ENCODE measurements at places on chromosomes 1 and 21.

- no peak for DNase-seq
These were observed 209.8 kb downstream of the TPR start for GRCh38 chr1:186165303-186165702.

DNA sequence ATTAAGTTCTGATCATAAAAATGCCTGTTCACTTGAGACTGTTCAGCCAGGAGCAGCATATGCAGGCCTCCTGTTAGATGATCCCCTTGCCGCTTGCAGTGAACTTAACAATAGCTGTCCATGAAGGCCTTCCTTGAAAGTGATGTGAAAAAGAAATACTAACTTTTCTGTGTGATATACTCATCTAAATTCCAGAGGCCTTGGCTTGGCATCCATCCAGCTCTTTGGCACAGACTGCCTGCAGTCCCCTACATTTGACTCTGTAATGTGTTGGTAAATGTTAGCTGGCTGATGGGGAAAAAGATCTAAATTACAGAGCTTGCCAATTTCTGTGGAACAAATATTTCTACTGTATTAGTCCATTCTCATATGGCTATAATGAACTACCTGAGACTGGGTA is 73.7 kb downstream of the KCNK2 start:
- no peak for DNase-seq

DNA sequence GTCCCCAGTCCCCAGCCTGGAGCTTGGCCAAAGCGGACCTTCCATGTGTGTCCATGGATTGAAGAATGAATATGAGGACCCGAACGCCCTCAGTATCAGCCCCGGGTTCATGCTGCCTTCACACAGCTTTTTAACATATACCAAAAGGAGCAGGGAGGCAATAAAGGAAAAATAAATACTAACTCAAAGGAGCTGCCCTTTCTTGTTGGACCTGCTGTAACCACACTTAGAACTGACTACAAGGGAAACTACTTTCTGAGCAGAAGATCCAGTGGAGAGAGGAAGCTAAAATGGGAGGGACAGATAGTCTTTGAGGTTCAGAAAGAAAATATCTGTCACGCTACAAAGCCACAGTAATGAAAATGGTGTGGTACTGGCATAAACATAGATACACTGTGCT is 48.6 kb downstream of the CNN3 start:
- DNase-seq: no peak

GRCh38 chr21:15751037-15751436 is 21.3 kb downstream of the USP25 start:
- DNase-seq: no peak

GRCh38 chr1:118151312-118151937 is 33.6 kb downstream of the SPAG17 start:
- peak; percentile 72 for DNase-seq

DNA sequence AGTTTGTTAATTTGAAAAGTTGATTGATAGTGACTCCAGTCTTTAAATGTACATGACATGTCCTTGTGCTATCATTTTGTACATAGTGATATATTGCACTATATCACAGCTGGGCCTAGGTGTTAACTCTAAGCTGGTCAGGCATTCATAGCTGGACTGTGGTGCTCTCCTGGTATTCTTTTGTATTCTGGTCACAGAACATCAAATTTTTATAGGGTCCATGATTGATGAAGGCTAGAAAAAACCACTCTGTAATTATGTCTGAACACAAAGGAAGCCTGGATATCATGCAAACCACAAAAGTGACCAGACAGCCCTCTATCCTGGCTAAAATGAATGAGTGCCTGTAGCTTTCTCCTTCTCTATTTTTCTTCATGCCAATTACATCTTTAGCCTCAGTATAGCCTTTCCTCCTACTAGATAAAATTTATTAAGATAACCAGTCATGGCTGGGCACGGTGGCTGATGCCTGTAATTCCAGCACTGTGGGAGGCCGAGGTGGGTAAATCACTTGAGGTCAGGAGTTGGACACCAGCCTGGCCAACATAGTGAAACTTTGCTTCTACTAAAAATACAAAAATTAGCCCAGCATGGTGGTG is 134.9 kb upstream of the B3GALT2 start:
- DNase-seq: no peak

- DNase-seq: no peak
These were observed 234.1 kb downstream of the ADGRL2 start for GRCh38 chr1:82034812-82035211.

DNA sequence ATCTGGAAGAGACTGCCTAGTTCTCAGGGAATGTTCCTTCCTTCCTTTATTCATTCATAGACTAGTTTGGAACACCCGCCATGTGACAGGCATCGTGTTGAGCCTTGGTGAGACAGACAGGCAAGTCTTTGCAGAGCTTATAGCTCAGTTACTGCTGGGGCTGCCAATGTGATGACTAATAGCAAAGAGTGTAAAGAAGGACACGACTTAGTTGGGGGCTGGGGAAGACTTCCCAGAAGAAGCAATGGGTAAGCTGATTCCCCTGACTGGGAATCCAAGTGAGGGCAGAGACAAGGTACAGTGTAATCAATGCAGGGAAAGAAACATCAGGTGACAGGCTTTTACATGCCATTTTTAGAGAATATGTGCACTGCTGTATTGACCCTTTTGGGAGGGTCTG is 51.2 kb downstream of the TENT5C start:
- DNase-seq: no peak

GRCh38 chr1:209767096-209767495 is 11.2 kb downstream of the TRAF3IP3 start:
- no peak for DNase-seq

DNA sequence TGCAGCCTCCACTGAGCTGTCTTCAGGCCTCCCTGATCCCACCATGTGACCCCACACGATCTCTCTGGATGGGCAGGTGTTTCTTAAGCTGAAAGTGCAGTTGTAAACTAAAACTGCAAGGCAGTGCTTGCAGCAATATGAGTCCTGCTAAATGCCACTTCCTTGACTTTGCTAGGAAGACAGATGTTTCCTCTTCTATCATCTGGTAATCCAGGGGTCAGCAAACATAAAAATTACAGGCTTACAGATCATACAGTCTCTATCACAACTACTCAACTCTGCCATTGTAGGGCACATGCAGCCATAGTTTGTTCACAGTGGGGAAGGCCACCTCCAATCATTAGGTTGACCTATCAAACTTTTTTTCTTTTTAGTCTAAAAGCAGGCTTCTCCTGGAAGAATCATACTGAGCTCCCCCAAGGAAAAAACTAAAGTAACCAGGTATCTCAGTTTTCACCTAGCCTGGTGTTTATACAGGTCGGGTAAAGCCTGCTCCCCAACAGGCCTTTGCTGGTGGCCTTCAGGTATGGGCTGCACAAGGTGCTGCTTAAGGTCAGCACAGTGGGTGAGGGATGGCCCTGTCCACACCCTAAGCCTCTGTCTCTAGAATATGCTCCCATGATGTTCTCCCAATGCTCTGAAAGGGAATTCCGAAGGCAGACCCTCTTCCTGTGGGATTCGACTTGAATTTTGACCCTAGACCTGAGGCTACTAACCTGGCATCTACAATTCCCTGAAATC is 10.8 kb downstream of the ABCA4 start:
- DNase-seq: no peak

- no peak for DNase-seq
These were observed 11.3 kb upstream of the CTSE start for GRCh38 chr1:206035027-206035426.

GRCh38 chr1:24591781-24592180 is 35.9 kb downstream of the NCMAP start:
- no peak for DNase-seq

DNA sequence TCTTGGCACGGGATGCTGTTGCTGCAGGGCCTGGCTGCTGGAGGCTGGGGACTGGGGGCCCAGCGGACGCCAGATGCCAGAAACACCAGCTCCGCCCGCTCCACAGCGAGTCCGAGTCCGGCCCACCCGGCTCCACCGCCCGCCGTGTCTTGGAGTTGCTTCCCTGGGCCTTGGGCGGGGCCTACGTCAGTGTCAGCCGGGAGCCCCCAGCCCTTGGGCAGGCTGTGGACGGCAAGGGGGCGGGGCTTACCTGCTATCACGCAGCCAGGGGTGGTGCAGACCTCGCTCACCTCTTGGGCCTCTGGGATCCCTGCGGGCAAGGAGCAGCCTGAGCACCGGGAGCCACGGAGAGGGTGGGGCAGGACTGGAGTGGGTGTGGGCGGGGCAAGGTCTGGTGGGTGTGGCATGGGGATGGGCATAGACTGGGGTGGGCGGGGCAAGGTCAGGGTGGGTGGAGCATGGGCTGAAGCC is 21.8 kb downstream of the MMEL1 start:
- DNase-seq: peak; percentile 86

DNA sequence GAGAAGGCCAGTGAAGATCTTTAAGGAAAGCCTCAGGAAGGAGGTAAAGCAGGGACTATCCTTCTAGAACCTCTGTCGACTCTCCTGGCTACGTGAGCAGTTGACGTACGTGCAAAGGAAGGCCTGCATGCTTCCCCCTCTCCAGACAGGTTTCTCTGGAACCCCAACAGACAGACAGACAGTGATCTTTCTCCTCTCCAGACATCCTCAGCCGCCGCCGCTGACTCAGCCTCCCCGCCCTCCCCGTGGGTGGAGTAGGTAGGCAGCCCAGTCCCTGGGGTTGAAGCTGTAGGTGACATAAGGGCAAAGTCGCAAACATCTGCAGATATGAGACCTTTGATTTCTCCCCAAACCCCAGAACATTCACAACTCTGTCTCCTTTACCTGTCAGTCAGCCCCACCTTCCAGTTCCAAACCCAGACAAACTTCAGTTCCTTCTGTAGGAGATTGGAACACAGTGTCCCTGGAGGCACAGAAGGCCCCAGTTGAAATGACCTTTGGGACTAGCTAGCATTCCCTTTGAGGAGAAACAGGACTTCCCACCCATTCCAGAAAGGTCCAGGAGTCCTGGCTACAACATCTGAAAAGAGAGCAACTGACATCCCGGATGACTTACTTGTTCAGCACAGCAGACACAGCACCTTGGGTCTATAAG is 146.0 kb upstream of the JUN start:
- DNase-seq: no peak

DNA sequence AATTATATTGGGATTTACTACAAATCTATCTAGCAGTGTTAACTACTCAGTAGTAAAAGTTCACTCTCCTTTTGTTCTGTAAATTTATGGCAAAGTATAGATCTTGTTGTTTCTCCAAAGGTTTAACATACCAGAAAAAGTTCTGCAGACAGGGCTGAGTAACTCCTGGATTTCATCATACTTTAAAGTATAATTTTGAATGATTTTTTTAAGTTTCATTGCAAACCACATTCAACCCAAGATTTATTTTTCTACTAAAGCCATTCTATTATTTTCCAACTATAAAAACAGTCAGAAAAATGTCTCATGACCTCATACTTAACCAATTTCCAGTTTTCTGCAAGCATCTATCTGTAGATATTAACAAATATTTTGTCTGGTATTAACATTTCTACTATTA is 585.8 kb upstream of the ZRANB2 start:
- no peak for DNase-seq

DNA sequence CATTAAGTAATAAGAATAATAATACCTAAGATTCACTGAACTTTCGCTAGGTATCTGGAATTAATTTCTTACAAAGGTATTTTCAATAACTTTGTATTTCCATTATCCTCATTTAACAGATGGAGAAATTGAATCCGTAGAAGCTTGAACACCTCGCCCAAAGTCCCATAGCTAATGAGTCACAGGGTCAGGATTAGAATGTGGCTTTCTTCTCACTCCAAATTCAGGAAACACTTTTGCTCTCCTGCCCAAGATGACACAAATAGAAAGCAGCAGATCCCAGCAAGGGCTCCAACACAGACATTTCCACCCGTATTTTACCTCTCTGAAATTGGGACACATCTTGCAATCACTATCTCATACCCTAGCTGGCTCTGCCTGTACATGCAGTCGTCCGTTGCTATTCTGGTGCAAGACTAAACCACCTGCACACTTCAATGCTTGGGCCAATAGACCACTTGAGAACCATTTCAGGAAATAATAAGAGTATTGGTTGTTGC is 125.9 kb upstream of the GREM2 start:
- DNase-seq: no peak

DNA sequence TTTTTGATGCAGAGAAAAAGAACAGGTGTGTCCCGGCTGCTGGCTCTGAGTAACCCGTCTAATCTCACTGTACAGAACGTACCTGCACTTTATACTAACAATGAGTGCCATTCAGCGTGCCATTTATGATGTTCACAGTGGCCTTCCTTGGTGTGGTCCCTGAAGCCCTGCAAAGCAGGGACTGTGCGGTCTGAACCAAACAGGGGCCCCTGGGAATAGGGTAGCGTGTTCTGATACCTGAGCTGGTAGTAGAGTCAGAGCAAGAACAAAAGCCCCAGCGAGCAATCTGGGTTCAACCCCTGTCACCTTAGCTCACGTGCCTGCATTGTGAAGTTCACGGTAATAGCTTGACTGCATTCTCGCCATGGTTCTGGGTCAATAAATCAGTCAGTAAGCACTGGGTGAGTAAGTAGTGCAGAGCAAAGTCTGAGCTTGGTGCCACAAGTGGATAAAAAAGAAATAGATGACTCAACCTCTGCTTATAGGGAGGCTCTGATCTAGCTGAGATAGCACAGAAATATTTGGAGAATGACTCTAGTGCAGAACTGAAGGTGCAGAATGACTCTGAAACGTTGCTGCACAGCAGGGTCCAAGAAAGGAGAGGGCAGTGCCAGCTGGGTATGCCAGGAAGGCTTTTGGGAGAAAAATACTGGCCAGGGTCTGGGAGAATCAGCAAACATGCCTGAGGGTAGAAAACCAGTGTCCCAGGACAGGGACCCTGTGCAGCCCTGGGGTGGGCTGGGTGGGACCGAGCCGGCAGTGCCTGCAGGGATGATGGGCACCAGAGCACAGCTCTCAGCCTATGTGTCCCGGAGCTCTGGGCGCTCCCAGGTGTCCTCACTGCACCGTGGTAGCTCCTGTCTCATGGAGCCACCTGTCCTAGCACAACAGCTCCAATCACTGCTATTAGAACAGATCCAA is 125.9 kb downstream of the RHOU start:
- DNase-seq: peak; percentile 34

DNA sequence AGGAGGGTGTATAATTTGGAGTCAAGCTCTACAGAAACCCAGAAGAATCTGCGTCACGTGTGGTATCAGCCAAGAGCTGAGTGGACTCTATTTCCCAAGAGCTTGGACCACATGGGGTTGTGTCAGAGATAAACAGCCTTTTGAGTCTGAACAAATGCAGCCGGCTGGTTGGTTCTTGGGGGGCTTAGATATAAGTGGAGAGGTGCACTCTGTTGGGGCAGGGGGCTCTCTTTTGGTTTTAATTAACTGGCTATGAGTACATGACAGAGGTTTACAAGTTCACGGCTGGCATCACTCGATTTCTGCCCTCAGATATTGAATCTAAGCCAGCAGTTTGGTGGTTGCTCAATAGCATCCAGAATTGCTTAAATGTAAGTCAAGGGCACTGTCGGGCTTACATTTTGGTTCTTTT is 501 bp upstream of the MRAP start:
- no peak for DNase-seq

- no peak for DNase-seq
These were observed 24.2 kb downstream of the OLFML3 start for GRCh38 chr1:114003431-114003830.

All from nephron progenitor cell (in vitro differentiated cells).